ENCODE measurements at places on chromosomes 11 and 22. TPM values are rescaled to one million over a fixed set of nuclear protein-coding genes. Genes with fewer than 3 reads are reported as not detected.

Gene GNG3
- not detected for total RNA-seq

DNA sequence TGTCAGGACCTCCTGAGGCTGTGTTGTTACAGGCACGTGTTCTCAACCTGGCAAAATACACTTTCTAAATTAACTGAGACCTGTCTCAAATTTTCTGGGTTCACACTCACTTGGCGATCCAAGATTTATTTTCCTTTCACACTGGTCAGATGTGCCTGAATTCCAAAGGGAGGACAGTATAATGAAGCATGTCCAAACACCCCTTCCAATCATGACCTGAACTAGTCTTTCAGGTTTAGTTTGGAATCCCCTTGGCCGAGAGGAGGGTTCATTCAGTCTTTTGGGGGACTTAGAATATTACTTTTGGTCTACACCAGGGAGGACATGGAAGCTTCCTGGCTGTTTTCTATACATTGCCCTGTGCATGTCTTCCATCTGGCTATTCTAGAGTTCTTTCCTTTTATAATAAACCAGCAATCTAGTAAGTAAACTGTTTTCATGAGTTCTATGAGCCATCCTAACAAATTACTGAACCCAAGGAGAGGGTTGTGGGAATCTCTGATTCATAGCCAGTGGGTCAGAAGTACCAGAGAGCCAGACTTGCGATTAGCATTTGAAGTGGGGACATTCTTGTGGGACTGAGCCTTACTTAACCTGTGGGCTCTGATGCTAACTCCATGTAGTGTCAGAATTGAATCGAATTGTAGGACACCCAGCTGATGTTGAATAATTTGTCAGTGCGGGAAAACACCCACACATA lies 14.8 kb upstream of the TMEM216 start:
- no peak overlapping the region for H3K27ac ChIP-seq
- no peak overlapping the region for H3K4me3 ChIP-seq
- H3K36me3 ChIP-seq = peaks cover 19% of the 10 kb centered on the region
- no peaks in the 10 kb centered on the region for H3K4me1 ChIP-seq

DNA sequence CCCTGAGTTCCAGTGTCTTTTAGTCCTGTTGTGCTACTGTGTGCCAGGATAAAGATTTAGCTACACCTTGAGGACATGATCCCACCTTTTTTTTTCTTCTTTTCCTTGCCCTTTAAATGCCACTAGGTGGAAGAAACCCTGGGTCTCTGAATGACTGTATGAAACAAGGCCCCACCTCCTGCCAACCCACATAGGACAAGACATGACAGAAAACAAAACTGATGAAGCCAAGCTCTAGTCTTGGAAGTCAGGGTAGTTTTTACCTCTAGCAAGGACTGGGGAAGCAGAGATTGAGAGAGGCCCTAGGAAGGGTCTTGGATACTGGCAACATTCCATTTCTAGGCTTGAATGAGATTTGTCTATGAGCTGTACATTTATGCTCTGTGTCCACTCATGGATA lies 410.7 kb downstream of the MIAT start:
- no peaks in the 10 kb centered on the region for H3K36me3 ChIP-seq
- peaks cover 5% of the 10 kb centered on the region for H3K27me3 ChIP-seq
- no peak for DNase-seq
- no peak overlapping the region for H3K27ac ChIP-seq
- H3K4me3 ChIP-seq = no peak overlapping the region

DNA sequence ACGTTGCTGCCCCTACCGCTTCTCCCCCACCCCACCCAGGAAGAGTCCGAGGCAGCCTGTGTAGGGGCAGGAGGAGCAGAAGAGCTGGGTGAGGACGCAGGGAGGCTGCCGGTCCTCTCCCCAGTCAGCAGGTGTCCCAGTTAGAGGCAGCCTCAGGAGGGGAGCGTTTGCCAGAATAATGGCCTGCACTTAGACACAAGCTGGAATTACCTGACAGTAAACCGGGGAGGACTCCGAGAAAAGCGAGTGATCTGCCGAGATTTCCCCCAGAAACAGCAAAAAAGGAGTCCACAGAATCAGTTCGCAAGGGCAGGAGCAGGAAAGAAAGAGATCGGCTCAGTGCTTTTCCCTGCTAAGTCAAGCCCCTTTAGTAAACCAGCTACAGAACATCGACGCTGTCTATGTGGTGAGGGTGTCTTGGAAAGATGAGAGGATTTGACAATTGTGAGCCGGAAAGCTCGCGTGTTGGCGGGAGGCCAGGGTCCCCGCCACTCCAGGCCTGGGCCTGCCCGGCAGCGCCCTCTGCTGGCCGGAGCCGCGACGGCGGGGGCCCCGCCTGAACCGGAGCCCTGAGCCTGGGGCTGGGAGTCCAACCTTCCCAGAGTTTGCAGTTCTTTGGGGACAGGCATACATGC lies 17.7 kb upstream of the THRSP start:
- no peaks in the 10 kb centered on the region for H3K27me3 ChIP-seq
- peak; percentile 74 for DNase-seq
- H3K36me3 ChIP-seq = no peaks in the 10 kb centered on the region
- peak overlapping the region; percentile 29 for H3K4me3 ChIP-seq
- no peak overlapping the region for H3K27ac ChIP-seq
- peaks cover 19% of the 10 kb centered on the region for H3K4me1 ChIP-seq

Gene CCDC188
- total RNA-seq = not detected

Data from activated CD8-positive, alpha-beta memory T cell treated with anti-CD3 and anti-CD28 coated beads, Interleukin-2, amount 10 ng/mL, durations not matched to agents 7 days and 5 days (primary cell).